Keratinocyte (primary cell): ENCODE measurements at places on chromosomes 1 and 21. TPM values are rescaled to one million over a fixed set of nuclear protein-coding genes. Genes with fewer than 3 reads are reported as not detected.

Gene HES3
- polyA plus RNA-seq: not detected in 3 replicates

Gene ITLN2
- 0.22 to 0.59 TPM (median 0.39 TPM) in 3 replicates for polyA plus RNA-seq

Gene AMPD1
- not detected in 3 replicates for polyA plus RNA-seq

Gene CCDC181
- polyA plus RNA-seq: not detected in 3 replicates

Gene WNT3A
- polyA plus RNA-seq: 0.07 to 0.15 TPM (median 0.07 TPM) in 3 replicates

Gene EFNA3
- polyA plus RNA-seq: 3.3 to 9.0 TPM (median 4.4 TPM) in 3 replicates

Gene CASQ2
- polyA plus RNA-seq: 0.02 to 0.06 TPM (median 0.04 TPM) in 3 replicates

Gene FYB2
- not detected in 3 replicates for polyA plus RNA-seq

Gene RABGGTB
- 72.1 to 243 TPM (median 119 TPM) in 3 replicates for polyA plus RNA-seq

Gene CLCN6
- polyA plus RNA-seq: 5.2 to 9.8 TPM (median 7.4 TPM) in 3 replicates

Gene C1orf185
- not detected in 3 replicates for polyA plus RNA-seq

Gene CCDC30
- 0.12 to 0.37 TPM (median 0.35 TPM) in 3 replicates for polyA plus RNA-seq

Gene CFHR1
- polyA plus RNA-seq: not detected in 3 replicates

Gene HMGN2
- polyA plus RNA-seq: 38.5 to 222 TPM (median 130 TPM) in 3 replicates

Gene SPRR1B
- 253 to 503 TPM (median 436 TPM) in 3 replicates for polyA plus RNA-seq

Gene LRRC39
- polyA plus RNA-seq: 0.17 to 0.88 TPM (median 0.57 TPM) in 3 replicates

Gene TMCC2
- polyA plus RNA-seq: 0.60 to 1.8 TPM (median 0.83 TPM) in 3 replicates

Gene DIPK1A
- 18.6 to 22.0 TPM (median 19.4 TPM) in 3 replicates for polyA plus RNA-seq

Gene UBASH3A
- polyA plus RNA-seq: not detected in 3 replicates

Gene NTPCR
- polyA plus RNA-seq: 25.2 to 40.0 TPM (median 31.5 TPM) in 3 replicates

Gene IRF6
- polyA plus RNA-seq: 467 to 800 TPM (median 476 TPM) in 3 replicates

Gene HSD11B1
- 2.7 to 7.4 TPM (median 3.4 TPM) in 3 replicates for polyA plus RNA-seq

Gene ESPN
- 0.47 to 3.6 TPM (median 1.2 TPM) in 3 replicates for polyA plus RNA-seq

Gene CD1D
- 2.5 to 3.0 TPM (median 2.8 TPM) in 3 replicates for polyA plus RNA-seq

Gene NES
- polyA plus RNA-seq: 0.01 TPM in 2 of 3 replicates, not detected in the other
